ENCODE measurements at places on chromosomes 16 and 17. TPM values are rescaled to one million over a fixed set of nuclear protein-coding genes. Genes with fewer than 3 reads are reported as not detected.

The APOBR gene
- total RNA-seq, result 3.2 TPM

DNA sequence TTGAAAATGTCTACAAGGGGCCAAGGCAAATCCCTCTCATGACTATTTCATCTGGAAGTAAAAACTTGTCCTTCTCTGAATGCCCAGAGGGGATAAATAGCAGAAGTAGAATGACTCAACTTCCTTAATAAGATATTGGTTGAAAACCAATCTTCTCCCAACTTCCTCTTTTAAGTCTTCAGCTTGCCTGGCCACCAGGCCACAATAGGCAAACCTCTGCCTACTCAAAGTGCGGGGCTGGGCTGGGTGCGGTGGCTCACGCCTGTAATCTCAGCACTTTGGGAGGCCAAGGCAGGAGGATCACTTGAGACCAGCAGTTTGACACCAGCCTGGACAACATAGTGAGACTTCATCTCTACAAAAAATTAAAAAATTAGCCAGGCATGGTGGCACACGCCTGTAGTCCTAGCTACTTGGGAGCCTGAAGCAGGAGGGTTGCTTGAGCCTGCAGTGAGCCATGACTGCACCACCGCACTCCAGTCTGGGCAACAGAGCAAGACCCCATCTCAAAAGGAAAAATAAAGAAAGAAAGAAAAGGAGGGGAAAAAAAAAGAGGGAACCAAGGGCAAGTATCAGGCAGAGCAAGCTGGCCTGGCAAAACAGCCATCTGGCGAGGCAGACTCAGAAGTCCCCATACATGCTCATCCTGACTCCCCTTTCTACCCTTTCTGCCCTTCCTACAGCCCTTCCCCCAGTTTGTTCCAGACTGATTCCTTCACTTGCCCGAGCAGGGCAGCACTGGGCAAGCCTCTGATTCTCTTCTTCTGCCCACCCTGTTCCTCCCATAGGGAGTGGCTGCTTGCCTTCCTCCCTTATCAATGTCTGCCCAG is 20.6 kb downstream of the MAP3K14 start:
- DNase-seq, result peak; percentile 58

The SLC13A2 gene
- not detected for total RNA-seq

DNA sequence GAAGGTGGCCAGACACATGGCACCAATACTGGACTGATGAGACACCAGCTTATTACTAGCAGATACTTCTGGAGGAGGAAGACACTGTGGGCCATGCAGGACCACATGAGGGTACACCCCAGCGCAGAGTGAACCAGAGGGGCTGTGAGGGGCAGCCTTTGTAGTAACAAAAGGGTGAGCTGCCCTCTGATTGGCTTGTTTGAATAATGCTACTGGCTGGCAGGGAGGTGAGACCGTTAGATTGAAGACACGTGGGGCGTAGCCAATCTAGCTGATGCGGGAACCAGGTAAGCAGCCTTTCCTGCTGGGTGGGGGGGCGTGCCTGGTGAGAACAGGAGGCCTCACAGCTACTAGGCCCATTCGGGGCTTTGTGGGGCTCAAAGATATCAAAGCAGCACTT is 102.8 kb upstream of the SEC14L1 start:
- no peak for DNase-seq

DNA sequence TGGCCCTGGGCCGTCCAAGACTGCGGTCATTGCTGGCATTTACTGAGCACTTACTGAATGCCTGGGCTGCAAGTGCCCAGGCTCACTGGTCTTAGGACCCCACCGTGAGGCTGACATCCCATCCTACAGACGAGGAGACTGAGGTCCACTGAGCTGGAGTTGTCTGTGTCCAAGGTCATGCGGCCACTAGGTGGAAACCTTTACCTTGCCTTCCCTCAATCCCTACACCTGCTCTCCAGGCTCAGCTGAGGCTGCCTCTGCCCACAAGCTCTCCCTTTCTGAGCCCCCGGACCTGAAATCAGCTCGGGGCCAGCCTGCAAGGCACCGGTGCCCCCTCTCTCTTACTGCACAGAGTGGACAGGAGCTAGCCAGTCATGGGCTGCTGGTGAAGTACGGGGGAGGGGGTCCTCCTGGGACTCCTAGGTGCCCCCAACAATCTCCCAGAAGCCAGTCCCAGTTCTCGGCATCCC is 1.5 kb downstream of the CASKIN1 start:
- DNase-seq, result no peak

All from activated B cell treated with CpG ODN at 0.5 μM for 24 hours (primary cell).